ENCODE measurements at places on chromosomes 5 and 9. TPM values are rescaled to one million over a fixed set of nuclear protein-coding genes. Genes with fewer than 3 reads are reported as not detected.

Gene GRM6
- not detected for total RNA-seq

Gene PGM5
- 2.6 TPM for total RNA-seq

Gene KIF4B
- total RNA-seq = not detected

DNA sequence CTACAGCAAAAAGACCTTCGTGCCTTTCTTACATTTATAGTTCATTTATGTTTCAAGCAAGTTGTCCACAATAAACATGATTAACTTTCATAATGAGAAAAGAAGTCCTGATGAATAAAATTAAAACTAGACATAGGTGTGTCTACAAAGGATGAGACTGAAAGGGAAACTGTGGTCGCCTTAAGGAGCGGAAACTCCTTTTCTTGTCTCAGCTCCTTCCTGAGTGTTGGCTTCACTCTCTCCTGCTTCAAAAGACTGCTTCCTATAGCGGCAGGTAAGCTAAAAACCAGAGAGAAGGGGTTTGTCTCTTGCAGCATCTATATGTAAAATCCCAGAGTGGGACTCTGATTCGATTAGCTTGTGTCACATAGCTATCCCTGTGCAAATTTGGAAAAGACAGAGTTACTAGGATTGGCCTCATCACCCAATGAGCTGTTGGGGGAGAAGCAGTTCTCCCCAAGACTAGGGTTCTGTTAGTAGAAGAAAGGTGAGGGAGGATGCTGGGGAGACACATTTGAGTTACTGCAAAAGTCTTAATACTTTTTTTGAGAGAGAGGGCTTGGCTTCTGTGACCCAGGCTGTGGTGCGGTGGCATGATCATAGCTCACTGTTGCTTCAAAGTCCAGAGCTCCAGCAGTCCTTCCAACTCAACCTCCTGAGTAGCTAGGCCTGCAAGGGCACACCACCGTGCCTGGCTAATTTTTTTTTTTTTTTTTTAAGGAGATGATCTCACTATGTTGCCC is 16.8 kb upstream of the CTSL start:
- DNase-seq = no peak

DNA sequence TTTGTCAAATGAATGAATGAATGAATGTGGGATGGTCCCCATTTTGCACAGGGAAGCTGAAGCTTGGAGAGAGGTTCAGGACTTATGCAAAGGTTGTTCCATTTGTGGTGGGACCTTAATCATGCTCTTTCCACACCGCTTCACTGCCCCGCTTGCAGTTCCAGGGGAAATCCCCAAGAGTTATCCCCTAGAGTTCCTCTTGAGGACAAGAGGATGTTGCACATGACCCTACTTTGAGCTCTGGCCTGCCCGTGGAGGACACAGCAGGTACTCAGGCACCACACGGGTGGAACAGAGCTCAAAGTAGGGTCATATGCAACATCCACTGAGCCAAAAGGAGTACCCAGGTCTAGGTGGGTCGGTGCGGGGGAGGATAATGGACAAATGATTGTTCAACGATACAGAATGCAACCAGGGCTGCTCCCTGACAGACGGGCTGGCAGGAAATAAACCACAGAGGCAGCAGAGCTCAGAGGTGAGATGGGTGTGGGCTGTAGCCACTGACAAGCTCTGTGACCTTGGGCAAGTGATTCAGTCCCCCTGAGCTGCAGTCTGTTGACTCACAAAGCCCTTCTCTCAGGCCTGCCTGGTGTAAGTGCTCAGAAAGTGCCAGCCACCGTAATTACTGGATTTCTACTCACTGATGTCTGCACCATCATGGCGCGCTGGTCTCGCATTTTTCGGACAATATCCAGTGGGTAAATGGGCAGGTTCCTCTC is 60.3 kb upstream of the EPB41L4B start:
- no peak for DNase-seq

DNA sequence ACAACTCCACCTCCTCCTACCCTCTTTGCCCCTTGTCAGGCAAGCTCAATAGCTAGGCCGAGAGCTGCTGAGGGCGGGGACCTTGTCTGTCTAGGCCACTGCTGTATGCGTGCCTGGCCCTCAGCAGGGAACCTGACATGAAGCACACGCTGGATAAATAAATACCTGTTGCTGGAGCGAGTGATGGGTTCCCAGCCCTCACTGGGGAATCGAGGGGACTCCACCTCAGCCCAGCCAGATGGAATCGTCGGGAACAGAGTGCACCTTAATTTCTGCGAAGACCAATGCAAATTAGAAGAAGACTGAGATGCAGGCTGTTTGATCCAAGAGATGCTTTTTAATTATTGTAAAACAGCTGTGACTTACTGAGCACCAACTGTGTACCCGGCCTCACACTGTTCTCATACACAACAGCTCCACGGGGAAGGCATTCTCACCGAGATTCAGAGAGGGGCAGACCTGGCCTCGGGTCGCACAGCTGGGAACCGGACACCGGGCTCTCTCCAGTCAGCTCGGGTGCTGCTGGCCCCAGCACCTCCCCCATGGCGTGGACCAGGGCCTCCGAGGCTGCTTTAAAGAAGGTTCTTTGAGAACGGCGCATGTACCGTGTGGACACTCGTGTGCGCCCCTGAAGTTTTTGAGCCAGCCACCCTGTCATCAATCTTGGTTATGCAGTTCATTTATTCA is 109.7 kb upstream of the IER5L start:
- no peak for DNase-seq

DNA sequence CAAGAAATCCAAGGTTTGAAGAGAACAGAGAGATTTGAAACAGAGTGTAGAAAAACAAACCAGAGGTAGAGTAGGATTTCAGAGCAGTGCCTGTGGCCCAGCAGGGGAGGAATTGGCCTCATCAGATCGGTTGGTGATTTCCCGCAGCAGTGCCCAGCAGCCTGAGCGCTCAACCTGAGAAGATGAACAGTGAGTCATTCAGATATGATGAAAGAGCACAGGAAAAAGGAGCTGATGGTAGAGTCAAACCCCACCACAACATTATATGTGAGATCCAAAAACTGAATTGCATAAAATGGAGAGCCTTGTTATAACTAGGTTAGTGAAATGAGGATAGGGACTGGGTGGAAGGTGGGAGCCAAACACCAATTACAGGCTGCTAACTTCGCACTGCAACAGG is 248.9 kb downstream of the PIK3R1 start:
- peak; percentile 19 for DNase-seq

DNA sequence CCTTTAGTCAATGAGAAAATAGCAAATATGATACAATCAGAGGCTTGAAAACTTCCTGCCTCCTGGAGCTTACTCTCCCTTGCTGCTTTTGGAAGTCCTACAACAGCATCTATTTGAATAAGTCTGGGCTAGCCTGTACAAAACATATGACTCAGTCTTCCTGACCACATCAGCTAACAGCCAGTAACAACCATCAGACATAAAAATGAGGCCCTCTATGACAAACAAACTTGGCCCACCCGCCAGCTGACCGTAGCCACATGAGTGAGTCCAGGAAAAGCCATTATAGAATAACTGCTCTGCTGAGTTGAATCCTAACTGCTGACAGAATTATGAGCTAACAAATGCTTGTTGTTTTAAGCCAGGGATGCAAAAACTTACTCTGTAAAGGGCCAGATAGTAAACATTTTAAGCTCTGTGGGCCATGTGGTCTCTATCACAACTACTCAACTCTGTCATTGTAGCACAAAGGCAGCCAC is 347.6 kb downstream of the PTPRD start:
- peak; percentile 93 for DNase-seq

- DNase-seq = no peak
These were observed 12.1 kb downstream of the RGS14 start for GRCh38 chr5:177369645-177370440.

DNA sequence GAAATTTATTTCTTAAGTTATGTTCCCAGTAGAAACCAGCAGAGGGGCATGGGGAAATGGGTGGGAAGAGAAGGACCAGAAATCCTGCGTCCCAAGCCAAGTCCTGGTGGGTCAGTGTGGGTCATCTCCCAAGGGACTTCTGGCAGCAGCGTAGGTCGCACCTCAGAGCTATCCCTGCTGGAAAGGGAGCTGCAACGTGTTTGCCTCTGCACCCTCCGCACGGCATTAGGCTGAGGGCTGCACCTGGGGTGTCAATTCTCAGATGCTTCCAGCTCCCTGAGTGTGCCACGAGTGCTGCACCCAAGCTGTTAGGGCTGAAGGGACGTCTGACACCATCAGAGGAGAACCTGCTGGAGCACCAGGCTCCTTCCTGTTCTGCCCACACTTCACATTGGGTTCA is 182.8 kb downstream of the CACNA1B start:
- DNase-seq = no peak

All from fibroblast of villous mesenchyme (primary cell).